Mesothelial cell of epicardium (in vitro differentiated cells): ENCODE measurements at places on chromosomes 12 and 14.
A peak's percentile ranks its signal among the peaks of the same experiment; 100 is the strongest.

DNA sequence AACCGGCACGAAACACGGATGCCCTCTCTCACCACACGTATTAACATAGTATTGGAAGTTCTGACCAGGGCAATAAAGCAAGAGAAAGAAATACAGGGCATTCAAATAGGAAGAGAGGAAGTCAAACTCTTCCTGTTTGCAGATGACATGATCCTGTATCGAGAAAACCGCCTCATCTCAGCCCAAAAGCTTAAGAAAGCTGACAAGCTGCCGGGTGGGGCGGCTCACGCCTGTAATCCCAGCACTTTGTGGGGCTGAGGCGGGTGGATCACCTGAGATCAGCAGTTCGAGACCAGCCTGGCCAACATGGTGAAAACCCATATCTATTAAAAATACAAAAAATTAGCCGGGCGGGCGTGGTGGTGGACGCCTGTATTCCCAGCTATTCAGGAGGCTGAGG is 17.7 kb downstream of the OR6S1 start:
- peaks cover 45% of the 10 kb centered on the region for H3K4me1 ChIP-seq
- H3K4me3 ChIP-seq = no peak overlapping the region
- H3K27ac ChIP-seq = no peak overlapping the region
- no peaks in the 10 kb centered on the region for H3K36me3 ChIP-seq
- peaks cover 62% of the 10 kb centered on the region for H3K27me3 ChIP-seq
- no peak for DNase-seq

DNA sequence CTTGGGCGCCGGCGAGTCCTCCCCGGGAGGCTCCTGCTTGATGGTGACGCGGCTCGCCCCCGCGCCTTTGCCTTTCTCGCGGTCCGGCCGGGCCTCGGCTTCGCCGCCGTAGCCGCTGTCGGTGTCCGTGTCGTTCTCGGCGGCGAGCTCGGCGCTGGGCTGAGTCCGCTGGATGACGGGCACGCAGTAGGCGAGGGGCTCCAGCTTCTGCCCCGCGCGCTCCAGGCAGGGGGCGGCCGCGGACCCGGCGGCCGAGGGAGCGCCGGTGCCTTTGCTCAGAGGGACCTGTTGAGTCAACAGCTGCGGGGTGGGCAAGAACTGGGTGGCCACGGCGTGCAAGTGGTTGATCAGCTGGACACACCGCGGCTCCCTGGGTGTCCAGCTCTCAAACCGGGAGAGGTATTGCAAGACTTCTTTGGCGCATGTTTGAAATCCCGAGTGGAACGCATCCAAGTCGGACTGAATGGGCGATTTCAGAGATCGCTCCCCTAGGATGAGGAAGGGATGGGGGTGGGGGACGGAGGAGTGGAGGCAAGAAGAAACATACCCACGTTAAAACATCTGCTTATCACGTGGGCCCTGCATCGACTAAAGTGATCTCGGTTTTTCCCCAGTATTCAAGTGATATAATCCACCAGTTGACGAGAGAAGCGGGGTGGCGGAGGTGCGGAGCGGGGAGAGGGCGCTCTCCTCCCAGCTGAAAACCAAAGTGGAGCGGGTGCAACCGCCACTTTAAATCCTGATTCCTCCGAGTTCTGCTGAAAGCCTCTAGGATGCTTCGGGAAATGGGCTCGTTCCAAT is 2.0 kb downstream of the BHLHE41 start:
- no peak for DNase-seq
- no peaks in the 10 kb centered on the region for H3K36me3 ChIP-seq
- peaks cover 51% of the 10 kb centered on the region for H3K27me3 ChIP-seq
- peaks cover 54% of the 10 kb centered on the region for H3K4me1 ChIP-seq

- H3K36me3 ChIP-seq = no peaks in the 10 kb centered on the region
- H3K27me3 ChIP-seq = peaks cover 7% of the 10 kb centered on the region
- H3K4me3 ChIP-seq = no peak overlapping the region
- no peak for DNase-seq
Measured at GRCh38 chr12:116687888-116688287, 50.0 kb downstream of the SPRING1 start.

GRCh38 chr12:84636801-84637290 is 275.8 kb downstream of the SLC6A15 start:
- no peak overlapping the region for H3K4me3 ChIP-seq
- DNase-seq = no peak
- H3K4me1 ChIP-seq = peaks cover 20% of the 10 kb centered on the region
- no peak overlapping the region for H3K27ac ChIP-seq

GRCh38 chr12:62726471-62726980 is 208.4 kb downstream of the PPM1H start:
- H3K4me3 ChIP-seq = no peak overlapping the region
- H3K36me3 ChIP-seq = no peaks in the 10 kb centered on the region
- no peak overlapping the region for H3K27ac ChIP-seq
- no peak for DNase-seq

DNA sequence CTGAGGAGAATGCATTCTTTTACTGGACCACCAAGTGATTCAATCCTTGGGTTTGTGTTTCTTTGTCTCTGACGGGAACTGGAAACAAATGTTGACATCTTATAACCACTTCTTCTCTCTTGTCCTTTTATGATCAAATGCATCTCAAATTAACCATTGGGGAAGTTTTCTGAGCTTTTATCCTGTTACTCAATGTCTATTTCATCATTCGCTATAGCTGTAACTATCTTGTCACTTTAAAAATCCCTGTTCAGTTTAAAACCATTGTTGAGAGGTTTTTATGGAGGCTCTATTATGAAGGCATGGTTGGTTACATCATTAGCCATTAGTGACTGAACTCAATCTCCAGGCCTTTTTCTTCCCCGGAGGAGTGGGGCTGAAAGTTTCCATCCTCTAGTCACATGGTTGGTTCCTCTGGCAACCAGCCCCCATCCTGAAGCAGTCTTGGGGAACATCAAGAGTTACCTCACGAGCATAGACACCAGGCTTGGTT is 2.7 kb upstream of the CLEC6A start:
- no peak for DNase-seq
- H3K4me3 ChIP-seq = no peak overlapping the region
- peaks cover 39% of the 10 kb centered on the region for H3K4me1 ChIP-seq
- peaks cover 2% of the 10 kb centered on the region for H3K36me3 ChIP-seq
- no peaks in the 10 kb centered on the region for H3K27me3 ChIP-seq

DNA sequence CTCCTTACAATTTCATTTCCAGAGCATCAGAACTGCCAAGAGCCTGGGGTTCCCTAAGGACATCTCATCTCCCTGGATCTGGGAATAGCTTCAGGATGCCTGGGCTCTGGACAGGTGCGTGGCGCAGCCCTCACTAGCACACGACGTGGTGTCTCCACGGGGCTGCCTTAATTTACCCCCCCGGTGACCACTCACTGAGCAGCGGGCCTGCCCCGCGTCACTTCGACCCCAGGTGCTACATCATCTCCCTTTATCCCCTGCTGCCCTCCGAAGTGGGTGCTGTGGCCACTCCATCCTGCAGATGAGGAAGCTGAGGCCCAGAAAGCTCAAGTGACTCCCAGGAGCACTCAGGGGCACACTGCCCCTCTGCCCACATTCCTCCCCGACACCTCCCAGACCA is 177.8 kb upstream of the SFSWAP start:
- H3K27ac ChIP-seq = no peak overlapping the region
- H3K4me1 ChIP-seq = no peaks in the 10 kb centered on the region
- H3K27me3 ChIP-seq = peaks cover 42% of the 10 kb centered on the region
- DNase-seq = no peak

DNA sequence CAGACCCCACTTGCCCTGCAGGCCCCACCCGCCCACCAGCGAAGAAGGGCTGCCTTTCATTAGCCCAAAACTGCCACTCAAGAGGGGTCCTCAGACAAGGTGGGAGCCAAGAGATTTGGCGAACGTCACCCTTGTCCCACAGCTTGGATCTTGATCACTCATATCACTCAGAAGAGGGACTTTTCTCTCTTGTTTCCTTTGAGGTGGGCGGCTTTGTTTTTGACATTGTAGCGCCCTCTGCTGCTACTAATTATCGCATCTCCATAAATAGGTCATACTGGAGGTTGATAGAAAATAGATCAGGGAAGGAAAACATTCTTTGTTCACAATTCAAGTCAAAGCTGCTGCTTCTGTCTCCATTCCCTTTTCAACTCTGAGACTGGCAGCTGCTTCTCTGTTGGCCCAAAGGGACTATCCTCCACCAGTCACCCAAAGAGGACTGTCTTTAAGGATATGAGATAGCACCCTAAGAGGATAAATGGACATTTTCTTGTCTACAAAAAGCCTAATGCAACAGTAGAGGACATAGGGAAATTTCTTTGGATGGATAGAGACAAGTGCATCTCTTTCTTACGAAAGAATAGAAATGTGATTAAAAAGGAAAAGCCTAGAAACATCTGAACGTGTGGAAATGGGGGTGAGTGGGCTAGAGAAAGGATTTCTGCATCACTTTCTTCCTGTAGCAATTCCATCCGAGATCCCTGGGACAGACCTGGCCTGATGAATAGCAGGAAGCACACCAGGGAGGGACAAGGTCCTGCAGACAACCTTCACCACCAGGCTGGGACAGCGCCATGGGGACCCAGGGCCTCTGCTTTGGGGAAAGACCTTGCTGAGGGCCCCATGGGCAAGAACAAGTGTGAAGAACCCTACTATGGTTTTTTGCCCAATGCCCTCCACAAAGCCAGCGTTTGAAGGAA is 115.8 kb downstream of the DAD1 start:
- peaks cover 51% of the 10 kb centered on the region for H3K27me3 ChIP-seq
- peak; percentile 58 for DNase-seq
- no peak overlapping the region for H3K27ac ChIP-seq
- H3K36me3 ChIP-seq = no peaks in the 10 kb centered on the region
- peaks cover 6% of the 10 kb centered on the region for H3K4me1 ChIP-seq

DNA sequence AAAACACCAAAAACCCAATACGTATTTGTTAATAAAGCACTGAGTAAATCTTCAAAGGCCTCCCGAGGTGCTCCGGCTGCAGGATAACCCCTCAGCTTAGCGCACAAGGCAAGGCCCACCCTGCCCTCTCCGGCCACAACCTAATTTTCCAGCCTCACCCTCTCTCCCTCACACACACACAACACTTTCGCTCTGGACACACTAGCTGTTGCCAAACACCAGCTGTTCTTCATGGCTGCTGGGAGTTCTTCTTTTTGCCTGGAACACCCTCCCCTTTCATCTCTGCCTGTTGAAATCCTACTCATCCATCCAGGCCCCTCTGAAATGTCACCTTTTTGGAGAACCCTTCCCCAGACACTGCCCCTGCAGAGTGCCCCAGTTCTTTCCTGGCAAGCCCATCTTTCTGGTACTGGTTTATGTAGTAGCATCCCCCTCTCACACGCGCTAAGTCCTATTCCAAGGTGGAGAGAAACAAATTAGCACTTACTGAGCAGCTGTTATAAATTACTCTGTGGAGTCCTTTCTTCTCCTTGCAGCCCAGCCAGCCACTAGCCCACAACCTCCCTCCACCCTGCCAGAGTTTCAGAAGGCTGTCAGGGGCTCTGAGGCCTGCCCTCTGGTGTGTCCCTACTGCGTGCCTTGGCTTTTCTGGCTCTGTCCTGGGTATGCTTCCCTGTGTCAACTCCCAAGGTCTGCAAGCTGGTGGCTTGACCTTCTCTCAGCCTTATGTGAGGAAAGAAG is 805 bp upstream of the CRACR2A start:
- H3K27ac ChIP-seq = peak overlapping the region; percentile 31
- DNase-seq = peak; percentile 36
- H3K36me3 ChIP-seq = no peaks in the 10 kb centered on the region
- peaks cover 7% of the 10 kb centered on the region for H3K4me1 ChIP-seq

- no peaks in the 10 kb centered on the region for H3K36me3 ChIP-seq
- DNase-seq = no peak
- H3K27me3 ChIP-seq = no peaks in the 10 kb centered on the region
- peaks cover 42% of the 10 kb centered on the region for H3K4me1 ChIP-seq
Measured at GRCh38 chr12:28132398-28132797, 57.9 kb upstream of the CCDC91 start.

- no peaks in the 10 kb centered on the region for H3K36me3 ChIP-seq
- no peak overlapping the region for H3K4me3 ChIP-seq
- no peaks in the 10 kb centered on the region for H3K27me3 ChIP-seq
- H3K27ac ChIP-seq = peak overlapping the region; percentile 87
- peaks cover 13% of the 10 kb centered on the region for H3K4me1 ChIP-seq
- peak; percentile 25 for DNase-seq
Measured at GRCh38 chr14:34665785-34666435, 36.0 kb upstream of the SNX6 start.

GRCh38 chr14:103520269-103520656 is 2.4 kb downstream of the CKB start:
- peaks cover 29% of the 10 kb centered on the region for H3K4me1 ChIP-seq
- H3K36me3 ChIP-seq = no peaks in the 10 kb centered on the region
- peak overlapping the region; percentile 62 for H3K4me3 ChIP-seq
- no peak for DNase-seq
- peaks cover 36% of the 10 kb centered on the region for H3K27me3 ChIP-seq
- H3K27ac ChIP-seq = no peak overlapping the region

DNA sequence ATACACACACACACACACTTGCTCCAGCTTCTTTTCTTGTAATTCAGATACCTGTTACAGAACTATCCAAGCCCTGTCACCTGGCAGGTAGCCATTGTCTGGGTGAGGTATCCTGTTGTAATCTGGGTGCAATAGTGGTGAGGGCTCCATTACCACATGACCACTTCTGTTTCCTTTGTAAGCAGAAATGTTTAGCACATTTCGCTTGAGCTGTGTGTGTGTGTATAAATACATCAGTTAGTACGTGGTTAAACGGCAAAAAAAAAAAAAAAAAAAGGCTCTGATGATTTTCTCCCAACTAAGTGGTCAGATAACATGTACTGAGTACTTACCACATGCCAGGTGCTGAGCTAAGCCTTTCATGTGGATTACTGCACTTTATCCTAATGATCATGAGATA is 129.3 kb upstream of the SSTR1 start:
- no peaks in the 10 kb centered on the region for H3K36me3 ChIP-seq
- peaks cover 15% of the 10 kb centered on the region for H3K4me1 ChIP-seq

GRCh38 chr12:29691161-29691854 is 92.4 kb downstream of the TMTC1 start:
- H3K27me3 ChIP-seq = no peaks in the 10 kb centered on the region
- H3K27ac ChIP-seq = no peak overlapping the region
- peaks cover 13% of the 10 kb centered on the region for H3K4me1 ChIP-seq
- no peak overlapping the region for H3K4me3 ChIP-seq

DNA sequence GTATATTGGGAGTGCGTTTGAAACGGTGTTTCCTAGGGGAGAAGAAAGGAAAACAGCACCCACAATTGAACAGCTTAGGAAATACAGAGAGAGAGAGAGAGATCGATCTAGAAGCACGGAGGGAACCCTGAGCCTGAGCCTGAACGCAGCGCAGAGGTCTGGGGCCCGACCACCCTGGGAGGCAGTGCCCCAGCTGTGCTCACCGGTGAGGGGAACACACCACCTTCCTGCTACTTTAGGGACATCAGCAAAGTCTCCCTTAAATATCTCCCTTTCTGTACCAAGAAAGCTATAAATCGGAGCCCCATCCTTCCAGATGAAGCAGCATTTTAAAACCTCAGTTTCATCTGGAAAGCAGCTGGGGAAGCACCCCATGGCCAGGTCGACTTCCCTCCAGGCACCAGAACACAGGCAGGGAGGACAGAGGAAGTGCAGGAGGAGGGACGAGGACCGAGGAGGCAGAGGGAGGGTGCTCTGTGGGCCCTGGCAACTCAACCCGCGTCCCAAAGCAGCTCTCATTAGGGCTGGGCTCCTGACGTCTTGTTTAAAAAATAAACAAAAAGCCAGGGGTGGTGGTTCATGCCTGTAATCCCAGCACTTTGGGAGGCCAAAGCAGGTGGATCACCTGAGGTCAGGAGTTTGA is 12.2 kb downstream of the RIMBP2 start:
- DNase-seq = peak; percentile 24
- no peak overlapping the region for H3K4me3 ChIP-seq
- peaks cover 2% of the 10 kb centered on the region for H3K27me3 ChIP-seq
- H3K27ac ChIP-seq = no peak overlapping the region
- no peaks in the 10 kb centered on the region for H3K36me3 ChIP-seq
